NCI-H2081 (cell line): ENCODE measurements at places on chromosomes 7 and 10.
A peak's percentile ranks its signal among the peaks of the same experiment; 100 is the strongest.

GRCh38 chr7:147678943-147679342 is 911.6 kb upstream of the C7orf33 start:
- DNase-seq, result no peak

DNA sequence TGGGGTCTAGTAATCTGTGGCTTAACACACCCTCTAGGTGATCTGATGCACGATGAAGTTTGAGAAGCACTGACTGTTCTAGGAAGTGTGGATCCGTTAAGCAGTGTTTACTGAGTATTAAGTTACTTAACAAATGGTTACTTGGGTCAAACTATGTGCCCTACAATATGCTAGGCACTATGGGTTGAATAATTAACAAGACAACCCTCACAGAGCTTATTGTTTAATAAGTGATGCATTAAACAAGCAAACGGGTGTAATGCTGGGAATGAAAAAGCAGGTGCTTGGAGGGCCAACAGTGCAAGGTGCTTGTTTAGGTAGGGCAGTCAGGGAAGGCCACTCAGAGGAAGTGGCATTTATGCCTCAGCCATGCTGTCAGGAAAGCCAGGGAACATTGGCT is 378.0 kb upstream of the PODXL start:
- DNase-seq, result no peak

GRCh38 chr7:55423891-55424290 is 58.8 kb downstream of the LANCL2 start:
- DNase-seq, result no peak

- no peak for DNase-seq
These were observed 368.5 kb upstream of the PCDH15 start for GRCh38 chr10:55169493-55169892.

DNA sequence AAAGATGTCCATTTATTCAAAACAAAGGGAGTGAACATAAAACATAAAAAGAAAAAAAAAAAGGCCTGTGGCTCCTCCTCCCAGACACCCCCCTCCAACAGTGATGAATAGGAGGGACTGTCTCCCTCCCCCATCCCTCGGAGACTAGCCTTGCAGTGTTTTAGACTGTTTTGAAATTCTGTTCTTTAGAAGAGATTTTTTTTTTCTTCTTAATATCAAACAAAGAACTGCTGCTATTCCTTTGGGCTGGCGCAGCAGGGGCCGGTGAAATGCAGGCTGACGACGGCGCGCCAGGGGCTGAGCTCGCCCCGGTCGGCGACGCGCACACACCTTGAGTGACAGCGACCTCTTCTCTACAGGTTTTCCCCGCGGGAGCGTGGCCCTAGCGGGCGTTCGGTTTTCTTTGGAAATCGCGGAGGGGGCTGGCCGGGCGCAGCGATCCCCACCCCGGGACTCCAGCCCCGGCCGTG is at the start of gene LANCL2:
LANCL2 (plus strand) TSS at position 133 of the 470 bp plus-strand sequence. CDS start 689 bp downstream, outside the sequence.
- peak; percentile 78 for DNase-seq

- no peak for DNase-seq
These were observed 73.0 kb downstream of the ADCY1 start for GRCh38 chr7:45646996-45647825.

- DNase-seq, result peak; percentile 85
These were observed at the start of gene CDK13 for GRCh38 chr7:39949971-39950472. TSS of gene CDK13 (plus strand) at chr7:39950256. CDS start at chr7:39950642, 386 bp downstream.

GRCh38 chr10:16965740-16966447 is 148.7 kb upstream of the RSU1 start:
- no peak for DNase-seq

- peak; percentile 81 for DNase-seq
These were observed at the start of gene VWA2 for GRCh38 chr10:114239117-114239993. TSS of gene VWA2 (plus strand) at chr10:114239254. CDS start at chr10:114248714, 9,460 bp downstream.

GRCh38 chr10:96700374-96701099 is 19.8 kb downstream of the PIK3AP1 start:
- DNase-seq, result no peak
